AG10803 (cell line): ENCODE measurements at places on chromosomes 16 and 17.

GRCh38 chr16:88460496-88461330, 7.6 kb downstream of the ZFPM1 start:
- no peak for DNase-seq

- DNase-seq, result peak; percentile 86
These were observed at the start of gene B9D1 for GRCh38 chr17:19362277-19363113. Gene B9D1, minus strand, starts transcription at chr17:19362723. Its CDS starts 154 bp downstream, at chr17:19362569.

DNA sequence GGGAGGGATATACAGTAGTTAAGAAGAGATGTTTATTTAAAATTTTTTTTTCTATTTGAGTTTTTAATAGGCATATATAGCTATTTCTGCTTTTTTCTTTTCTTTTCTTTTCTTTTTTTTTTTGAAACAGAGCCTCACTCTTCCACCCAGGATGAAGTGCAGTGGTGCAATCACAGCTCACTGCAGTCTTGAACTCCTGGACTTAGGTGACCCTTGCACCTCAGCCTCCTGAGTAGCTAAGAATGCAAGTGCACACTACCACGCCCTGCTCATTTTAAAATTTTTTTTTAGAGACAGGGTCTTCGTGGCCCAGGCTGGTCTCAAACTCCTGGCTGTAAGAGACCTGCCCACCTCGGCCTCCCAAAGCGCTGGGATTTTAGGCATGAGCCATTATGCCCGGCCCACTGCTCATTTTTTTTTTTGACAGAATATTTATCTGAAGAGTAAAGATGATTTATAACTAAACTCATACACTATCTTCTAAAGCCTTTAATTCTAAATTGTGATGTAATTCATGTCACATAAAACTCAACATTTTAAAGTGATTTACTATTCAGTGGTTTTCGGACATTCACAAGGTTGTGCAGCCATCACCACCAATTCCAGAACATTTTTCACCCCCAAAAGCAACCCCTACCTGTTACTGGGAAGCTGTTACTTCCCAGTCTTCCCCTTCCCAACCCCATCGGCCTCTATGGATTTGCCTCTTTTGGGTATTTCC, 106.0 kb downstream of the VPS53 start:
- no peak for DNase-seq

DNA sequence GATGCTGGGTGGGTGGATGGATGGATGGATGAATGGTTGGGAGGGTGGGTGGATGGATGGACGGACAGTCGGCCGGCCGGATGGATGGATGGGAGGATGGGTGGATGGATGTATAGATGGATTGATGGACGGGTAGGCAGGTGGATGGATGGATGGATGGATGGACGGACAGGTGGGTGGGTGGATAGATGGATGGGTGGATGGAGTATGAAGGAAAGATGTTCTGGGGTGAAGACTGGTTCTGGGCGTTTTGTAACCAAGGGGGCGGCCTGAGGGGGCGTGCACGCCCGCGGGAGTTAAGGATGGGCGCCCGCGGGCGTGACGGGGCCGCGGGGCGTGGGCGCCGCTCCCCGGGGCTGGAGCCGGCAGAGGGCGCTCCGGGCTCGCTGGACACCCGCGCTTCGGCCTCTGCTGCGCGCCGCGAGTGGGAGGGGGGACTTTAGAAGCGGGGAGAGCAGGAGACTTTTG, at the start of gene NECAB2:
NECAB2 (plus strand) TSS at position 407 of the 468 bp plus-strand sequence. CDS start 405 bp downstream, outside the sequence.
- peak; percentile 12 for DNase-seq

- no peak for DNase-seq
These were observed 10.6 kb upstream of the SPNS2 start for GRCh38 chr17:4487820-4488716.

GRCh38 chr17:34389126-34389750, 26.2 kb upstream of the CCL1 start:
- no peak for DNase-seq

- DNase-seq, result no peak
These were observed 3.0 kb downstream of the TNK1 start for GRCh38 chr17:7383742-7384488.

- peak; percentile 43 for DNase-seq
These were observed 23.8 kb downstream of the LCMT1 start for GRCh38 chr16:25135254-25135878.

GRCh38 chr16:69417520-69418199, 6.8 kb upstream of the CYB5B start:
- DNase-seq, result peak; percentile 37

DNA sequence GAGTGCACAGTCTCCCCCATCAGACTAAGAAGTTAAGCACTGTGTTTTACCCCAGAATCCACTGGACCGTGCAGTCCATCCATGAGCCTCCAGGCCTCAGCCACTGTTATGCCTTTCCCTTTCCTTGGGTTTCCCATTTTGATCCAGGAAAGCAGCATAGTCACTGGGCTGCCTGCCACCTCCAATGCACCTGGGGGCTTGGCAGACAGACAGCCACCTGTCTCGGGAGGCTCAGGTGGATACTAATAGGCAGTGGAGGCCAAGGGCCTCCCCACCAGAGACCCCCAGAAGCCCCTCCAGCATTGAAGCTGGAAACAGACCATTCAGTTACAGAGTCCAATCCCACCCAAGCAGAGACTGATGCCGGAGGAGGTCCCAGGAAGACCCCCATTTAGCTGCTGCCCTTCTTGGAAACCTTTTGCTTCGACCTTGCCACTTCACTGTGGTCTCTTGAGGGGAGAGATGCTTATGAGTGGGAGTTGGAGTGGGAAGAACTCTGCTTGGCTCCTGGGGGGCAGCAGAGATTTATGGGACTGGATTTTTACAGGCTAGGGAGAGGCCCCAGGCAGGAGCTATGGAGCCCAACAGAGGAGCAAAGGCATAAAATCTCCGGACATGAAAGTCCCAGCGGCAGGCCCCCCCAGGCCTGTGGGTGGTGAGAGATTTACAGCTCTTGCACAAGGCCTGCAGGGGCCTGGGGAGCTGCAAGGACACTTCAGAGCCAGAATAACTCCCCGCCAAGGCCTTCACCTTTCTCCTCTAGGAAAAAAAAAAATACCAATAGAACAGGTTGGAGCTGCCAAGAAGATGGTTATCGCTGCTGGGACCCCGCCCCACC, 12.2 kb upstream of the SP2 start:
- no peak for DNase-seq

DNA sequence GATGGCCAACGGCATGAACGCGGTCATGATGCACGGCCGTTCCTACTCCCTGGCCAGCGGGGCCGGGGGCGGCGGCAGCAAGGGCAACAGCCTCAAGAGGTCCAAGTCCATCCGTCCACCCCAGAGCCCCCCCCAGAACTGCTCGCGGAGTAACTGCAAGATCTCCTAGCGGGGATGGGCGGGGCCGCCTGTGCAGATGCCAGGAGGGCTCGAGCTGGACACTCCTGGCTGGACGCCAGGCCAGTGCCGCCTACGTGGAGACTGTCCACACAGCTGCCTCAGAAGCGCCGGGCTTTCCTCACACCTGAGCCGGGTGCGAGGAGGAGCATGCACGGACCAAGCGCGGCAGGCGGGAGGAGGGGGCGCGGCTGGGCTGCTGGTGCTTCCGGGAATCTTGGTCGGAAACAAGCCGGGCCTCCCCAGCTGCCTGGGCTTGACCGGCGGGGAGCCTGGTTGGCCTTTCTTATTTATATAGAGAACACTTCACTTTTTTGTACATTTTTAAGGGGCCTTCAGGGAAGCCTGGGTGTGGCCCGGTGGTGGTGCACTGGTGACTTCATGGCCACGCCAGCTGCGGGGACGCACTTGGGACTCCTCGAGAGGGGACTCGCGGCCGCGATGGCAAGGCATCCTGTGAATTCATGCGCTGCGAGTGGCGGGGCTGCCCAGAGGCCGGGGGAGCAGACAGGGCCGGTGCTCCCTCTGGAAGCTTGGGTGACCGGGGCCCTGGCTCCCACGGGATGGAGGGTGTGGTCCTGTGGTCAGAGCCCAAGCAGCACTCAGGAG, 3.1 kb upstream of the WFIKKN1 start:
- no peak for DNase-seq

GRCh38 chr16:88700636-88701482, 5.3 kb downstream of the RNF166 start:
- DNase-seq, result peak; percentile 59

DNA sequence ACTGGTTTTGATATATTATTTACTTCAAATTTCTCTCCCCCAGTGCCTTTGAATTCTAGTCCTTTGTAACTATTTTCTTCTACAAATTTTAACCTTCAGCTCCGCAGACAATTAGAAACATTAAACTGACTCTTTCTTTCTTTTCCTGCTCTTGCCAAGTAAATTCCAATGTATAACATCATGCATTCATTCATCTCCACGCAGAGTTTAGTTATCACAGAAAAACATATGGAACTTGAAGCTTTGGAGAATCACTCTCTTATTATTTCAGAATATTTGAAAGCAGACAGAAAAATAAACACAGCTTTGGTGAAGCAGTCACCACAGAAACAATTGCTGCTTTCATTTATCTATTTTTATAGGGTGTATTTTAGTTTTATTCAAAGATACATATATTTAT, 778.7 kb upstream of the CDH8 start:
- DNase-seq, result no peak
